ENCODE measurements at places on chromosomes 7 and 10. TPM values are rescaled to one million over a fixed set of nuclear protein-coding genes. Genes with fewer than 3 reads are reported as not detected.

MNX1 gene
- polyA plus RNA-seq: not detected

PON1 gene
- not detected for polyA plus RNA-seq

NUTM2E gene
- 0.09 TPM for polyA plus RNA-seq

GRK5 gene
- polyA plus RNA-seq: 29.3 TPM

PILRA gene
- 0.30 TPM for polyA plus RNA-seq

LEP gene
- polyA plus RNA-seq: not detected

GIMAP8 gene
- polyA plus RNA-seq: not detected
